Skin of body (tissue), 3 donors: ENCODE measurements at places on chromosomes 12 and 14. TPM values are rescaled to one million over a fixed set of nuclear protein-coding genes. Genes with fewer than 3 reads are reported as not detected.

GPR132 gene
- 1.6 TPM for total RNA-seq

GRCh38 chr14:102063109-102063807 is 23.6 kb downstream of the HSP90AA1 start:
- peak; percentile 78 for DNase-seq

- no peak for DNase-seq
Measured at GRCh38 chr12:56084958-56085543, 5.1 kb downstream of the ERBB3 start.

DNA sequence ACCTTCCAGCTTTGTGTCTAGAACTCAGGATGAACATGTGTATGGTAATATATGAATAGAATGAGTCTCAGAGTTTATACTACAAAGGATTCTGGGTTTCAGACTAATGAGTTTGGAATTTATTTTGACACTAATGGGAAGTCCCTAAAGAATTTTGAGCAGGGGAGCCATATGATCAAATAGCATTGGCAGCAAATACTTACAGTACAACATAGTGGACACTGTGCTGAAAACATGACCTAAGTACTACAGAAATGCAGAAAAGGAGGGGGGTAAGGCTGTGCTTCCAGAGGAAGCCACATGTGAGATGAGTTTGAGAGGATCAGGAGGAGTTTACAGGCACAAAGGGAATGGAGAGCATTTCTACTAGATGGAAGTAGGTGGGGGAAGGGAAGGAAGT is 225.8 kb downstream of the C12orf42 start:
- no peak for DNase-seq

- DNase-seq, result no peak
Measured at GRCh38 chr14:23432102-23432925, 3.1 kb downstream of the MYH7 start.

DNA sequence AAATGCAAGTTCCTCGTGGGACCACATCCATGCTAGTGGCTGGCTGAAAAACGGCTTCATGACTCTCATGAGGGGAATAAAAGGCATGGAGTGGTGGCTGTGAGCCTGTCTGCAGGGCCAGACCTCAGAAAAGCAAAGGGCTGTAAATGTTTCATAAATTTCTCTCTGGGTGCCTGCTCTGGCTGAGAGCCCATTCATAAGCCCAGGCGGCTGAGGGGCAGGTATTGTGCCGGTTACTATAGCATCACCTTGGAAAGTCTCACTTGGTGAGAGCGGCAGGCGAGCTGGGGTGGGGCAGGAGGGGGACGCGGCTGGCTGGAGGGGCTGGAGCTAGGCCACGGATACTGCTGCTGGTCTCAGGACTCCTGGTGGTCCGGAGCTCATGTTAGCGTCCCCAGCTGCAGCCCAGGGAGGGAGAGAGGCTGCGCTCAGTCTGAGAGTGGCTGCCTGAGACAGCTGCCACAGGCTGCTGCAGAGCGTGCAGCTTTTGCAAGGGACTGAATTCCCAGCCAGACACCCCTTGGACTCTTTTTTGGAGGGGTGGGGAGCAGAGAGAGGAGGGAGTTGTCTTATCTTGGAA is at the start of gene SLC17A8:
SLC17A8 (plus strand) TSS at position 431 of the 580 bp plus-strand sequence. CDS start 318 bp downstream, outside the sequence.
- DNase-seq, result no peak

GRCh38 chr14:74085047-74085637 is 386 bp downstream of the LIN52 start:
- no peak for DNase-seq

- DNase-seq, result no peak
Measured at GRCh38 chr14:89977668-89978067, 21.9 kb downstream of the TDP1 start.

ERBB3 gene
- 69.5 TPM for total RNA-seq

GRCh38 chr12:52082988-52083637 is 3.6 kb downstream of the SMIM41 start:
- no peak for DNase-seq

- no peak for DNase-seq
Measured at GRCh38 chr12:130120012-130120805, 42.1 kb upstream of the FZD10 start.

DNA sequence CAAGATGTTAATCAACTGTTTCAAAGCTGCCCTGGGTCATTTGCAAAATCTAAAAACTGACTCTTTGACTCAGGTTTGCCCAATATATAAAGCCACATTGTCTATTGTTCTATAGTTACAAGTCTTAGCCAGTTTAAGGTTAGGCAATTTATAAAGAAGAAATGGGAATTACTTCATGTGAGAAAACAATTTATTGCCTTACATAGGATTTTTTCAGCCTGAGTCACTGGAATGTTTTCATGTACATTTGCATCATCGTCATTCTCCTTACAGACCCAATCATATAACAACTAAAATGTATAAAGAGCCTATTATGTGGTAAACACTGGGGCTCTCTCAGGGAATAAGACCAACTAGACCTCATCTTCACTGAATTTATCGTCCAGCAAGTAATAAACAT is 100.3 kb upstream of the PLEKHG7 start:
- DNase-seq, result peak; percentile 69

DNA sequence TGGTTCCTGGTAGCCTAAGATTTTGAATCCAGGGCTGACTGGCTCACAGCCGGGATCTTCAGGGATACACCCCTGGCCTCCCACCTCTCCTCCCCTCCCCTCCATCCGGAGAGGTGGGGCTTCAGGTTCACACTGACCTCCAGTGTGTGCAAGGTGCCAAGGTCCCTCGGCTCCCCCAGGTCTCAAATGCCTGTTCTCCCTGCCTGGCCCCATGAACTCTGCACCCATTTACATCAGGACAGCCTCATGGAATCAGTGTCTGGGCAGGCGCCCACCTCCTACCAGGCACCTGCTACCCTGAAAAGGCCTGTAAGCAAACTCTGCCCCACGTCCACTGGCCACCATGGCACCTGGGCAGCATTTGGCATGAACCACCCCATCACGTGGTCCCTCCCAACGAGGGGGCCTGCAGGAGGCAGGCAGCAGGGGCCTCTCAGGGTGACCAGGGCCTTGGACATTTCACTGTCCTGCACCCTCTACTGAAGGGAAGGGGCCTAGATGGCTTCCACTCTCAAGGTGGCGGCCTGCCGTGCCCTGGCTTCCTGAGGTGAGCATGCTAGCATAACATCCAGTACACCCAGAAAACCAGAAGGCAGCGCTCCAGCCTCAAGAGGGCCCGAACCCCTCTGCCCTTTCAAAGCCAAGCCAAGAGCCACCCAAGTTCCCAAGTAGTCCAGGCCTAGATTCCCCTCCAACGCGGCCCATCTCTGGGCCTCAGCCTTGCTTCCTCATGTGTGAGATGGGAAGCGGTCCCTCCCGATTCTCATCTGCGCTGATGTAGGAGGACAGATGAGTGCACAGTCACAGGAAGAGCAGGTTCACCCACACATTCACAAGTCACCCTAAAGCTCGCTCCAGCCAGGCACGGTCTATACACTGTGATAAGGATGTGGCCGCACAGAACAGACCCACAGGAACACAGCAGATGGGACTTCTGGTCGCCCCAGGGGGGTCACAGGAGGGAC is 37.3 kb downstream of the CCDC85C start:
- no peak for DNase-seq

GRCh38 chr14:92404421-92404820 is 81.5 kb downstream of the SLC24A4 start:
- no peak for DNase-seq

DNA sequence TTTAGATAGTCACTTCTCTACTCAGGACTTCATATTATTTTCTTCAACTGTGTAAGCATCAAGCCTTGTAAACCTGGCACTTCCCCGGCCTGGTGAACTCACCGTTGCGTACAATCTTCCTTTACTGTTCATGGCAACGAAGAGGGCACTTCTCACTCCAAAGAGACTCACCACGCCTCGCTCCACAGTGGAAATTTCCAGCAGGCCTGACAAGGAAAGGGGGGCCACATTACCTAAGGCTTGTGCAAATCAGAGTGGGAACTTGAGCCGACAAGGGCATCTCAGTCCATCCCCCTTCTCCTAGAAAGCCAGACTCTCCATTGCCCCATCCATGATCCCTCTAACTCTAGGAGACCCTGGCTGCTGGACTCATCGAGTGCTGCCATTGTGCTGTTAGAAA is 1.6 kb downstream of the FGF6 start:
- DNase-seq, result no peak

GRCh38 chr14:36944307-36945010 is 227.9 kb downstream of the SLC25A21 start:
- no peak for DNase-seq

DNA sequence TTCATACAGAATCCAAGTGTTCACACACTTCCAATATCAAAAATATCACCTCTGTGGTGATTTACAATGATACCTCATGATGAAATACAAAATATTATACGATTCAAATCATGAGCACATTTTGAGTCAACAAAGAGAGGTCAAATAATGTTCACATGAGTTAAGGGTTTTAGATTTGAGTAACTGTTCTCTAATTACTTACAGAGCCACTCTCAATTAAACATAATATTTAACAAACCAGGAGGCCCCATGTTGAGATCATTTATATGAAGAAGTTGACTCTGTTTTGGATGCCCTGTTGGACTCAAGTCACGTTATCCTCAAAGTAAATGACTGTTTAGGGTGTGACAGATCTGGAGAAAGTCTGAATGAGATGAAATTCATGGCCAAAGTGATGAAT is 53.5 kb downstream of the NUAK1 start:
- no peak for DNase-seq

TBC1D30 gene
- total RNA-seq, result 1.5 TPM

GYS2 gene
- not detected for total RNA-seq

CLEC14A gene
- 15.0 TPM for total RNA-seq

GRCh38 chr14:48900565-48900964 is 685.6 kb downstream of the RPS29 start:
- no peak for DNase-seq

DNA sequence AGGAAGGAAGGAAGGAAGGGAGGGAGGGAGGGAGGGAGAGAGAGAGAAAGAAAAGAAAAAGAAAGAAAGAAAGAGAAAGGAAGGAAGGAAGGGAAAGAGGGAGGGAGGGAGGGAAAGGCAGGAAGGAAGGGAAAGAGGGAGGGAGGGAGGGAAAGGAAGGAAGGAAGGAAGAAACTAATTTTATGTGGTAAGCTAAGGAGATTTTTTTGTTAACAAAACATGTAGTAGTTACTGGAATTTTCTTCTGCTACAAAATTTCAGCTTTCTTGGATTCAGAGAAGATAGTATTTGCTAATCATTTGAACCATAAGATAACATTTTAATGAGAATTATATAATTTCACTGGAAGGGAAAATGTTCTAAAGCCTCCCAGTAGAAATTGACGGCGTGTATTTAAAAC is 437.8 kb upstream of the DCN start:
- DNase-seq, result no peak

ARMH4 gene
- 13.8 TPM for total RNA-seq

DNA sequence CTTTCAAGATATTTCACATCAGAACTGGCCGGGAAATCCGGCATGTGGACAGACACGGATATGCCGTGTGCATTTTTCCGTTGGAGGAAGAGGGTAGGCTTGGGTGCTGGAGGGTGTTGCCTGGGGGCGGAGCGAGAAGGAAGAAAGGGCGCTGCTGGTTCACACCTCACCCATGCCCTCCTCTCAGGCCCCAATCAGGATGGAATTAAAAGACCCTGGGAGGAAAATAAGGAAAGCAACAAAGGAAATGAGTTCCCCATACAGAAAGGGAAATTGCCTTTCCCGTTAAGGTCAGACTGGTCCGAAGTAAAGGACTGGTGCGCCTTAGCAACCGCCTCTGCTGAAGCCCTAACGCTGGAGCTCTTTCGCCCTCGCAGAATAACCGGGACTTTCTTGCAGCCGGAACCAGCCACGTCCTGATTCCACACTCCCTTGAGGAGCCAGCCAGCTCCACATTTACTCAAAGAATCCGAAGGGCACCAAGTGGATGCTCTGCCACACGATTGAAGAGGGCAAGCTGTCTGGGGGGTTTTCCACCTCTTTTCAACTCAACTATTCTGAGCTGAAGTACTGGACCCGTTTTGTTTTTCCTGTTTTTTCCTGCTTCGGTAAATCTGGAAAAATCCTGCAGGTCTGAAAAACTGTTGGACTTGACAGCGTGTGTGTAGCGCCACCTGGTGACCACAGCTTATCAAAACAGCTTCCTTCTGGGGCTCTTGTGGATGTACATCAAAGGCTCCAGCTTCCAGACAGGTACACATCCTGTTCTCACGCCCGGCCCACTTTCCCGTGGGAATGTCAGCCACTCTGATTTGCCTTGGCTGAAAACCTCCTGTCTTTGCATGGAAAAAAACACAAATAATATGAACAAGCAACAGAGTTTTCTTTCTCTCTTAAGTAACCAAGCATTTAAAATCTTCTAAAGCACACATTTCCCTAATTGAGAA is 37.6 kb upstream of the BCL2L14 start:
- DNase-seq, result peak; percentile 76

ERP27 gene
- total RNA-seq, result 1.9 TPM

- DNase-seq, result no peak
Measured at GRCh38 chr14:34865889-34866574, 9.1 kb downstream of the BAZ1A start.

NPFF gene
- 0.59 TPM for total RNA-seq

EDDM3A gene
- total RNA-seq, result not detected

DNA sequence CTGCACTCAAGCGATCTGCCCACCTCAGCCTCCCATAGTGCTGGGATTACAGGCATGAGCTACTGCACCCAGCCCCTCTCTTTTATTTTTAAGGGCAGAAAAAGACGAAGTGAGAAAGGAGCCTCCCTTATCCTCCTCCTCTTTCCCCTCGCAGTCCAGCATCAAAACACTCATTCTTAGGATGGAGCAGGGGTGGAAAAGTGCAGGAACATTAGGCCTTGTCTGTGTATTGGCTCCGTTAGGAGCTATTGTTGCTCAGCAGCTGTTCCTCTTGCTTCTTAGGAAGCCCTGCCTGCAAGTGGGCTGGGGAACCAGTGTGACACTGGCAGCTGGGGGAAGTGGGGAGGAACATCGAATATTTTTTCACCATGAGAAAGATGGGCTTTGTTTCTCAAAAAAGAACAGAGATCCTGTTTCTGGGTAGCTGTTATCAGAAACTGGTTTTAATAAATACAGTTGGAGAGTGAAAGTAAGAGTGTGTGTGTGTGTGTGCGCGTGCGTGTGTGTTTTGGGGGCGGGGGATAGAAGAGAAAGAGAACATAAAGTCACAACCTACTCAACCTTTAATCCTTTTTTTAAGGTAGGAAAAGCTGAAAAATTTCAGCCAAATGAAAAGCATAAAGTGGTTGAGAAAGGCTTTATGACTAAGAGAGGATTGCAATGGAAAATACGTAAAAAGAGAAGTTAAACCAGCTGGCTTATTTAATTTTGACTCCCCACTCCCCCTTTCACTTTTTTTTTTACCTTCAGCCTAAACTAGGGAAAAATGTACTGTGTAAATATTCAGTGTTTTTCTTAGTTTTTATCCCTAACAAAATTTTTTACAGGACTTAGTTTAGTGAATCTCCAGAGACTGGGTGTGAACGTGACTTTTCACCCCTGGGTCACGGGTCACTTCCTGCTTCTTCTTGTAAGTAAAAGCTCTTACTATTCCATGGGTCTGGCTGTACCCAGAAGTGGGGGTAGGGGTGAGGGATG is 197.2 kb upstream of the PLEKHG7 start:
- peak; percentile 45 for DNase-seq

- DNase-seq, result no peak
Measured at GRCh38 chr14:87813686-87814085, 179.3 kb downstream of the GALC start.
